Substantia nigra (tissue), 51 donors: ENCODE measurements at places on chromosomes 2 and 18.

GRCh38 chr2:43117521-43118143, 108.8 kb downstream of the ZFP36L2 start:
- no peak for DNase-seq

DNA sequence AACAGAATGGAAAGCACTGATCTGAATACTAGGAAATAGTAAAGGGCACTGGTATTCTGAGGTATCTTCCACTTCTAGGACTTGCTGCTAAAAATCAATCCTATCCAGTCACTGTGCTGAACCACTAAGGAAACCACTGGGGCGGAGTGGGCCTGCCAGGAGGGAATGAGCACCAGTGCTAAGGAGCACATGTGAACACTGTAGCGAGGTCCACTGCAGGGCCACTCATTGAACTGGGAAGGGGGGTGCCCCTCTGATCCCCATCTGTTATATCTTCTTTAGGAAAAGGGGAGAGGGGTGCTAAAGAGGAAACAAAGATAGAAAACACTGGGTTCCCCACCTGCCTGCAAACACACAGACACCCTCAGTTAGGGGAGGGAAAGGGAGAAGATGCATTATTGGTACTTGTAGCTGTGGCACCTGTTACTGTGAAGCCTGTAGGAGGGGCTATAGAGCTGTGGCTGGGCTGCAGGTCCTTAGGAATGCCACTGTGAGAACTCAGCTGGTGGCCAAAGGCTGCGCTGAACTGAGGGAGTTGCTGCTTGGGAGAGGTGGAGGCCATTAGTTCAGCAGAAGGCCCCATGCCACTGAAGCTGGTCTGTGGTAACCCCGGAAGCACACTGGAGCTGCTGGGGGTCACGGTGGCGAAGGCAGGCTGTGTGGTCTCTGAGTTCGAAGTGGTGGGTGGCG, 81.8 kb downstream of the INO80D start:
- no peak for DNase-seq

DNA sequence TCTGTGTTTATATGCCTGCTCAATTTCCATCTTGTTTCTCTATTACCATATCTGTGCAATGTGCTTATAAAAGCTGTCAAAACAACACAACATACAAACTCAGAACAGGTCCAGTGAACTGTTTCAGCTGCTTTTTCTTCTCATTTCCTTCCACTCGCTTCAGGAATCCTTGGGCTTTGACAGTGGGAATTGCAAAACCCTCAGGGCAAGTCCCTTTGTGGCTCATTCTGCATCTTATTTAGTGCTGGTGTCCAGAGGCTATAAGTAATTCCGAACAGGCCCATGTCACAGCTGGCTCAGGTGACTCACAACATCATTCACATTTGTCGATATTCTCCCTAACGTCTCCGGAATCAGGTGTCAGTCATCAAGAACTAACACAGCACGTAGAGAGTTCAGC, 309.9 kb upstream of the ZNF521 start:
- no peak for DNase-seq

DNA sequence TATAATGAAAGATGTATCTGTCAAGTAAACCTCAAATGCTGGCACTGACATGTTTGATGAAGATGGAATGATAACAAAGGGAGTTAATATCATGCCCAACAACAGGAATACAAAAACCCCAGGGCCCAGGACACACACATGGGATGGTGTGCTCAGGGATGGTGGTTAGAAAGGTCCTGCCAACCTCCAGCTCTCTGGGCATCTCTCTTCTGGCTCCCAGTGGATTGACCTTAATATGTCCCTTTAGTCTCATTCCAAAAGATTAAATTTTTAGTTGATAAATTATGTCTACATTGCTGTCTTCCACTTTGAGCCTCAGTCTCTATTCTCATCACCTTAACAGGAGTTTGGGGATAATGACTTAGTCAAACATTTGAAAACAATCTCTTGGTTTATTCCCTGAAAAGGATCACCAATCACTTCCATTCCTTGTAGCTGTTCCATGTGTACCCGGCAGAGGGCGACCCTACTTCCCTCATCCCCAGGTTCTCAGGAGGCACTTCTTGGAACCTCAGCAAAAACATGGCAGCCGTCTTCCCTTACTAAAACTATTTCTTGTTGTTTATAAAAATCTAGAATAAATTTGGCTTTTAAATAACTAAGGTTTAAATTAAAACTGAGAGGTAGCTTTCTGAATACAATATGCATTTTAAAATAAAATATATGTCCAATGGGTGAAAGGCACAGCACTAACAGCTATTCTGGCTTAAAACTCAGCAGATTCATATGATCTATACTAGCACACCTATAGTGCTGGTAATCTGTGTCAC, 29.6 kb downstream of the MCEE start:
- DNase-seq: no peak

DNA sequence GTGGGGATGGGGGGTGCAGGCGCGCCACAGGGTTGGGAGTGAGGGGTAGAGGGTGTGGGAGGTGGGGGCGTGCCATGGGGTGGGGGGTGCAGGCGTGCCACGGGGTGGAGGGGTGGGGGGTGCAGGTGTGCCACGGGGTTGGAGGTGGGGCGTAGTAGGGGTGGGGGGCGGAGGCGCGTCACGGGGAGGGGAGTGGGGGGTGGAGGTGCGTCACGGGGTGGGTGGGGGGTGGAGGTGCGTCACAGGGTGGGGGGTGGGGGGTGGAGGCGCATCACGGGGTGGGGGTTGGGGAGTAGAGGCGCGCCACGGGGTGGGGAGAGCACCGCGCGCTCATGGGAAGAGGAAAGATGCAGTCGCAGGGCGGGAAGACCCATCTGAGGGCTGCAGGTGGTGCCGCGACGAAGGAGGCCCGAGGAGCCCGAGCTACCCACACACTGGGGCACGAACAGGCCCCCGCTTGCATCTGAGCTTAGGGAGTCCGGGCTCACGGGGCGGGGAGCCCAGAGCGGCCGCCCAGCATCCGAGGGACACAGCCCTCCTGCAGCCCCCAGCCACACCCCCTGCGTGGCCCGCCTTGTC, 37.5 kb downstream of the SNED1 start:
- no peak for DNase-seq

GRCh38 chr18:1425679-1426078, 521.0 kb downstream of the ADCYAP1 start:
- DNase-seq: no peak

GRCh38 chr2:11514081-11514730, 19.6 kb upstream of the GREB1 start:
- no peak for DNase-seq

DNA sequence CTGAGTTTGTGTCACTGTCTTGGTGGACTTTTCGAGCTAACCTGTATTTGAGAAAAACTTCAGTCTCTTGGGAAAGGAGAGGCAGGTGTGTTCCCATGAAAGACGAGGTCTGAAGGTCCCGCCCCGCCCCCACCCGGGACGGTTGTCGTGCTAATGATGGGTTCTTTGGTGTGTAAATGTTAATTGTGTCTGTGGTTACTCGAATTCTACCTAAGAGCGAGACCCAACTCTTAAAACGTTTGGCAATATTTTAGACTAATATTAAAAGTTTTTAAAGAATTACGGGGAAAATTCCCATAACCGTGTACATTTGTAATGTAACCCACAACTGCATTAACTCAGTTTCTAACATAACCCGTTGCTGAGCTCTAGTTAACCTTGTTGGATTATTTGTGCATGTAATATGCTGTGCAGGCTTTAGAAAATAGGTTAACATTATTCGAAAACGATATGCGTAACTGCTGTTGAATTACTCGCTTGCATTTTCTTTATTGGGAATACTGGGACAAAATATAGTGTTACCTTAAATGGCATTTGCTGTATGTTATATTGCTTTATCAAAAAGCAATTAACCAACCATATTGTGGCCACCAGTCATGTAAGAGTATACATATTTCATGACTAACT, 833 bp downstream of the EPB41L5 start:
- DNase-seq: no peak

GRCh38 chr18:59437851-59438569, 78.9 kb upstream of the LMAN1 start:
- no peak for DNase-seq

GRCh38 chr2:41283079-41283775, 764.6 kb upstream of the PKDCC start:
- DNase-seq: no peak

DNA sequence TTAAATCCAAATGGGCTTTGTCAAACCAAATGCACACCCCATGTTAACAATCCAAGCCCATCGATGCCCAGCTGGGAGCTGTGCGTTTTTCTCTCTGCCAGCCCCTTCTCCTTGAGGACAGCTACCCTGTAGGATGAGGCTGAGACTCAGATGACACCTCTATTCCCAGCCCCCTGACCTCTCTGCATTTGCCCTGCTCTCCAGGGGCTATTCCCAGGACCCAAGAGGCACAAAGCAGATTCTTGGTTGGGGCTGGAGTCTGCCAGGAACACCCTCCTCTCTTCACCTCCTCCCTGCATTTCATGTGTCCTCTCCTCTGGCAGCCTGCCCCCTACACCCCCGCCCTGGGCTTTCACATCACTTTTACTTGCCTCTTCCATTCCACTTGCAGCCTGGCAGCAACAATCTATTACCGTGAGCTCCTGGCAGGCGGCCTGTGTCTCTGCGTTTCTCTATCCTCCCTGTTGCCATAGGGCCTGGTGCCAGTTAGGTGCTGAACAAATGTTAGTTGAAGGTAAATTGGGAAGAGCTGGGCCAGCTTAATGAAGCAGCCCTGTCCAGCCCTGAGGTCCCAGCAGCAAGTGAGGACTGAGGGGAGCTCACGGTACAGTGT, 51.8 kb downstream of the ADD2 start:
- no peak for DNase-seq

DNA sequence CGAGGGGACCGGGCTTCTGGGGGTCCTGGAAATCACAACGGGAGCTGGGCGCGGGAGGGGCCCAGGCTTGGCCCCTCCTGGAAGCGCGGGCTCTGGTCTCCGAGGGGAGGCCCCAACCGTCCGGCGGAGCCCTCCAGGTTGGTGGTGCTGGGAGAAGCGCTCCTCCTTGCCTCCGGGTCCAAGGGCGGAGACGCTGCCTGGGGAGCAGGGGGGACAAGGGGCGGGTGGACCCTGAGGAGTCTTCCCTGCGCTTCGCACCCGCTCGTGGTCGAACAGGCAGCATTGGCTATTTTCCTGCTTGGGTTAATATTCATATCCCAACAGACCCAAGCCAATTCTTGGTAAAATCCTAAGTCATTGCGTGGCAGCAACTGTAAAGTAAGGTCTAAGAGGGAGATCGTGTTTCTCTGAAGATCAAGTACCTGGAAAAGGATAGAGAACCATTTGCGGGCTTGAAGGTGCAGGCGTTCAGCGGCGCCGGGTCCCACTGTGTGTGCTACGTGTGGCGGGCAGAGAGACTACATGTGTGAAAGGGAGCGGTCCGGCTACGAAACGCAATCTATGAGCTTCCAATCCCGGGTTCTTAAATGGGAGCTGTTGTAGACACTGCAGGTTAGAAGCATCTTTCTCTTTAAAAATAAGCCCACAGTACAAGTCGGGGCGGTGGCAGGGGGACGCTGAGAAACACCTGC, 805 bp downstream of the CIDEA start:
- no peak for DNase-seq

DNA sequence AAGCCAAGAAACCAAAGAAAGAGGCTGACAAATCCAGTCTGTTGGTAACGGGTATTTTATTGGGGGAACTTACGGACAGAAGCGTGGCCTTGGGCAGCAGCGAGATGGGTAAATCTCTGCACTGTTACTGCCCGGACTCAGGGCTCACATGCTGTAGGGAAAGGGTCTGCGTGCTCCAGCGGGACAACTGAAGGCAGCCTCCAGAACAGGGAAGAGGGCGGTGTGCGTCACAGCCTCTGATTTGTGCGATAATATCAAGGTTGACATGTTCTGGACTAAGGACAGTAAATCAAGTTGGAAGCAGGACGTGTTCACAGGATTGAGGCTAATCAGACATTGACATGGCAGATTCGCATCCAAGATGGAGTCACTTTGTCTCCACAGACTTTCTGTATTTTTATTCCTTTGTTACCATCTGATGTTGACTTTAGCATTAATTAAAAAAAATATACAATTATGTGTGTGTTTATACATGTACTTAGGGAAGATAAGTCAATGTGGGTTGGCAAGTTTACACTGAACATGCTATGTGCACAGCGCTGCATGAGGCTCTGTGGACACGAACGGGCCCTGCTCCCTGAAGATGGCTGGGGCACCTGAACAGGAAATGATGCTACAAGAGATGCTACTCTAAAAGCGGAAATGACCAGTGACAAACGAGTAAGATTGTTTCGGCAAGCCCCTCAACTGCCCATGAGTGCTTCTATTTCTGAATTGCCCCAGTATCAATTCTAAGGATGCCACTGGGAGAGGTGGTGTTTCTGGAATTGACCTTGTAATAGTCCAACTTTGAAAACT, 22.6 kb upstream of the DCDC2C start:
- DNase-seq: no peak

GRCh38 chr18:77708826-77709506, 459.3 kb downstream of the GALR1 start:
- DNase-seq: no peak

GRCh38 chr2:184923751-184924150, 325.4 kb downstream of the ZNF804A start:
- no peak for DNase-seq

- DNase-seq: no peak
These were observed 616 bp upstream of the RBMS1 start for GRCh38 chr2:160494201-160494644.
